ENCODE measurements at places on chromosomes 5 and 9. TPM values are rescaled to one million over a fixed set of nuclear protein-coding genes. Genes with fewer than 3 reads are reported as not detected.

Gene ADAMTS16
- total RNA-seq: not detected

Gene FBP1
- total RNA-seq: not detected

Gene SNCAIP
- not detected for total RNA-seq

Gene PHF24
- total RNA-seq: 0.26 TPM

Gene PAXX
- 11.5 TPM for total RNA-seq

Gene GPR151
- total RNA-seq: not detected

Gene STK32A
- 5.5 TPM for total RNA-seq

Gene SRD5A1
- total RNA-seq: 14.8 TPM

Data from bronchial epithelial cell (primary cell).